ENCODE measurements at places on chromosomes 6 and 20.

DNA sequence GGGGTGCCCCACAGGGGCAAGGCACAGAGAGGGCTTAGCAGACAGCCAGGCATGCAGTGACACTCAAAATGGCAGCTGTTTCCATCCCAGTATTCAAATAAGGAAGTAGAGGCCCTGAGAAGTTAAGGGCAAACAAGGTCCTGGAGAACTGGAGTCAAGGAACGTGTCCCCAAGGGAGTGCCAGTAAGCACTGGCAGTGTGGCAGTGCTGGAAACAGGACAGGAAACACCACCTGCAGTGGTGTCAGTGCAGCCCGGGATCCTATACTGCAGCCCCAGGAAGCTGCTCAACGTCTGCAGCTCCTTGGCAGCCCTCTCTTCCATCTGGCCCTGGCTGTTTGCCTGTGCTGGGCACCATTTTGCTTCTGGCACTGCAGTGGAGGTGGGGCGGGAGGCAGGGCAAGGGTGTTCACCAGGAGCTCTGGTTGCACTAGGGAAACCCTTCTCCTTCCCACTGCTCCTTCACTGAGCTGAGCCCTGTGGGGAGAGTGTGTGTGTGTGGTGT, 56.3 kb downstream of the EDN3 start:
- DNase-seq = no peak

GRCh38 chr20:8225658-8226057, 93.6 kb downstream of the PLCB1 start:
- no peak for DNase-seq

- no peak for DNase-seq
Observed at GRCh38 chr20:35831029-35831428, 59.2 kb downstream of the PHF20 start.

DNA sequence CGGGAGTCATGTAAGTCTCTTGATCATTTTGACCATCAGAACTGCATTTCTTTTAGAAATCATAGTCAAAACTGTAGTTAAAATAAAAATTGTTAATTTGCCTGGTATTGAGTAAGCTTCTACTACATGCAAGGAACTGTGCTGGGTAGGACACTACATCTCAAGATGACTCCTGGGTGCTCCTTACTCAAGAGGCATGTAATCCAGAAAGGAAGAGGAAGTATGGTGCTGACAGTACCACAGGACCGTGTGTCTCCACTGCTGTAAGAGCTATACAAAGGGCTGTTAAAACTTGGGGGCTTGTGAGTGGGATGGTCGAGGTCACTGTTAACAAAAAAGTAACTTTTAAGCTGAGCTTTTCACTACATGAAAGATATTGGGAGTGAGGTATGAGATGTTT, 508.3 kb upstream of the SOX4 start:
- DNase-seq = no peak

- no peak for DNase-seq
Observed at GRCh38 chr6:135084001-135084915, 29.6 kb upstream of the HBS1L start.

DNA sequence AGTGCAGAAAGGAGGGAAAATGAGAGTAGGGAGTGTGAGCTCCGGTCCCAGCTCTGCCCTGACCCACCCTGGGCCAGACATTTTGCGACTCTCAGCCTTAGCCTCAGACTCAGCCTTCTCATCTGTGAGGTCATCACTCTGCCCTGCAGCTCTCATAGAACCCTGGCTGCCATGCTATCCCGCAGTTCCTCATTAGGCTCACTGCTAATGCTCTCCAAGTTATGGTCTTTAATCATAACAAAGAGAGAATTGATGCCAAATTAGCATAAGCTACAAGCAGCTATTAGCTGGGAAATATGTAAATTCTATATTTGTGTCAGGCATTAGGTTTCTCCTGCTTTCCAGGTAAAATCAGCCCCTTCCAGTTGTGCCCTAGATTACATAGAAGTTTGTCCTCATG, 46.5 kb upstream of the MLN start:
- no peak for DNase-seq

All from stimulated activated CD4-positive, alpha-beta T cell treated with anti-CD3 and anti-CD28 coated beads, Interleukin-1b, Interleukin-23, amount 100 ng/mL, for 24 hours (primary cell).